ENCODE measurements at places on chromosomes 12 and 14.
A peak's percentile ranks its signal among the peaks of the same experiment; 100 is the strongest.

- no peak for DNase-seq
Measured at GRCh38 chr12:73984552-73984951, 553.1 kb upstream of the ATXN7L3B start.

GRCh38 chr12:111057701-111058425 is 137.5 kb upstream of the MYL2 start:
- DNase-seq: no peak

GRCh38 chr12:31491241-31491794 is 99.6 kb downstream of the DENND5B start:
- no peak for DNase-seq

- DNase-seq: no peak
Measured at GRCh38 chr12:68269779-68270178, 16.4 kb upstream of the IL22 start.

GRCh38 chr12:1839956-1840951 is 19.9 kb downstream of the LRTM2 start:
- no peak for DNase-seq

- no peak for DNase-seq
Measured at GRCh38 chr14:31692376-31692781, 131.2 kb downstream of the NUBPL start.

- peak; percentile 69 for DNase-seq
Measured at GRCh38 chr14:69876848-69877306, 2.3 kb upstream of the SMOC1 start.

DNA sequence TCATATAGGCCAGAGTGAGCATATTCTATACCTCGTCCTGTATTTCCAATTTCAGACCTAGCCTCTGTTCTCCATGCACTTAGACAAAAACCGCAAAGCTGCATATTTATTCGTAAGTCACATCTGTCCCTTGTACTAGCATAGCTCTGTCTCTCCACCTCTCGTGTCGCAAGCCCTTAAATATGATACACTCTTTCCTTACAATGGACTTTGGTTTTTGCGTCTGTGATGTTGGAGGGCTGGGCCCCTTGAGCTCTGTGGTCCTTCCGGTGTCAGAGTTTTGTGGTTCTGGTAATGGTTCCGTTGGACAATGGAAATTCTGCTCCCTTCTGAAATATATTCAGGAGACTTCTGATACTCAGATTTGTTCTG is 11.3 kb downstream of the PRKCH start:
- no peak for DNase-seq

GRCh38 chr14:36313206-36313605 is 7.2 kb downstream of the MBIP start:
- DNase-seq: no peak

- DNase-seq: no peak
Measured at GRCh38 chr14:68599896-68600610, 192.8 kb downstream of the ZFP36L1 start.

GRCh38 chr12:66735275-66735674 is 56.4 kb upstream of the GRIP1 start:
- no peak for DNase-seq

DNA sequence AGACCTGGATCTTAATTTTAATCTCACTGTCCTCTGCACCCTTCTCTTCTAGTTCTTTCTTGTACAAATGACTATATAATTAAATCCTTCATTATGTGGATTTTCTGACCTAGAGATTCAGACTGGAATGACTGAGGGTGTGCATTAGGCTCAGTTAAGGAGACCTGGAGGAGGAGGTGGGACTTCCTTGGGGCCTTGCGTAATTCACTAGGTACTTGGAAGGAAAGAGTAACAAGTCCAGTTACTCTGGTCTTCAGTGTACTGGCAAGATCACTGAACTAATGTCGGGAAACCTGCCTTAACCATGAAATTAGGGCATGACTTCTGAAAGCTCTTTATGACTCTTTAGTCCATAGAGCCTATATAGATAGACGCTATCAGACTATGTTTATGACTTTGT is 441.4 kb downstream of the EGLN3 start:
- no peak for DNase-seq

- DNase-seq: no peak
Measured at GRCh38 chr12:131944601-131945251, 5.0 kb upstream of the EP400 start.

DNA sequence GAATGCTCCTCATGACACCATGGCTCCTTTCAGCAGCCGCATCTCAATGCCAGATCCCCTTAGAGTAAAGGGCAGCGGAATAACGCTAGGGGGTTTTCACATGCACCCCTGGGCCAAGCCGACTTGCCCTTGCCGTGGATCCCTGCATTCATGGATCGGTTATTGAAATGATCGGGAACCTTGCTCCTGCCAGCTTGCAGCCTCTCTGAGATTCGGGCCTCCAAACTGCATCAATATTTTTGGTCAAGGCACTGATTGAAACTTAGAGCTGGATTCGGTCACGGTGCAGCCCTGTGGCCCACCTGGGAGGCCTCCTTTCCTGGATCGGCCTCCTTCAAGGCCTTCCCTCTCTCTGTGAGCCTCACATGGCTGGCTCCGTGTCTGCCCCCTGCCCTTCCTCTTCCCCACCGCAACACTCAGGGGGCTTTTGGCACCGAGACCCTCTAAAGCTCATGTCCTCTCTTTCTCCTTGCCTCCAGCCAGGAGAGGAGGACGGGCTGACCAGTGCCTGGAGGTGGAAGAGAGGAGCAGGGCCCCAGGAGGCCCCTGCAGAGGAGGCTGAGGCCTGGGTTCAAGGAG is 1.8 kb downstream of the PTPN6 start:
- no peak for DNase-seq

DNA sequence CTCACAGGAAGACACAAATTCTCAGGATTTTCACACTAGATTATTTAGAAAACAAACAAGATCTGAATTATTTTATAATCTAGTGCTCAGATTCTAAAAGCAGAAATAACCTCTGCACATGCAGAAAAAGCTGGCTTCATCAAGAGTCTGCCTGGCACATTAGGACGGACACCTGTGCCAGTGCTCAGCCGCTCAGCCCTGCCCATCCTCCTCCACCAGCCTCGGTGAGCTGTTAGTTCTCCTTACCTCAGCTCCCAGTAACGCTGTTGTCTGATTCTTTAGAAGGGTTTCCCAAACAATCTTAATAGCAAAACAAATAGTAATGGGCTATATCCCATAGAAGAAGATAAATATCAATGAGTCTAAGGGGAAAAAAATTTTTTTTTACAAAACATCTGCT is 27.7 kb downstream of the DUSP16 start:
- no peak for DNase-seq

DNA sequence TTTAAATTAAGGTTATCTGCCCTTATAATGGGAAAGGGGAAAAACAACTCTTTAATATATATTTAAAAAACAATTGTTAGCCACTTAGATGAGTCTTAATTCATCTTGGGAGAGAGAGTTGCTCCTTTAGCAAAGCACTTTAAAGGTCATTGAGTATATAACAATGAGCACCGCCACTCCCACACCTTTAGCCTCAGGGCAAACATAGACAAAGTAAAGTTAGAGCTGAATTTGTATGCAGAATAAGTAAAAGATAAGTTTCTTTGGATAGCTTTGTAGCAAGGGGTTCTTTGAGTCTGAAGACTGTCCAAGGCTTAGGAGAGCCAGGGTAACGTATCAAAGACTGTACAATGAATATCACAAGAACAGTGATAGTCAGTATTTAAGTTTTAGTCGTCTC is 728.8 kb upstream of the LMO3 start:
- DNase-seq: no peak
